ENCODE measurements at places on chromosomes 11 and 22. TPM values are rescaled to one million over a fixed set of nuclear protein-coding genes. Genes with fewer than 3 reads are reported as not detected.

TRIM48 gene
- not detected for total RNA-seq

MIOX gene
- total RNA-seq, result 1.8 TPM

ST3GAL4 gene
- 15.7 TPM for total RNA-seq

TMPRSS13 gene
- not detected for total RNA-seq

Data from kidney epithelial cell (primary cell).